ENCODE measurements at places on chromosomes 2 and 18. TPM values are rescaled to one million over a fixed set of nuclear protein-coding genes. Genes with fewer than 3 reads are reported as not detected.

GREB1 gene
- 2.3 TPM for total RNA-seq

CD8B2 gene
- 0.21 TPM for total RNA-seq

RTP5 gene
- total RNA-seq = not detected

- no peak for DNase-seq
Observed at GRCh38 chr18:12324991-12325725, 17.1 kb downstream of the TUBB6 start.

ASIC4 gene
- 0.53 TPM for total RNA-seq

- DNase-seq = no peak
Observed at GRCh38 chr2:27152796-27153464, 4.1 kb downstream of the TCF23 start.

GRCh38 chr18:61852496-61852895 lies 40.3 kb downstream of the RNF152 start:
- no peak for DNase-seq

ASB18 gene
- total RNA-seq = not detected

FTCDNL1 gene
- 3.7 TPM for total RNA-seq

DNA sequence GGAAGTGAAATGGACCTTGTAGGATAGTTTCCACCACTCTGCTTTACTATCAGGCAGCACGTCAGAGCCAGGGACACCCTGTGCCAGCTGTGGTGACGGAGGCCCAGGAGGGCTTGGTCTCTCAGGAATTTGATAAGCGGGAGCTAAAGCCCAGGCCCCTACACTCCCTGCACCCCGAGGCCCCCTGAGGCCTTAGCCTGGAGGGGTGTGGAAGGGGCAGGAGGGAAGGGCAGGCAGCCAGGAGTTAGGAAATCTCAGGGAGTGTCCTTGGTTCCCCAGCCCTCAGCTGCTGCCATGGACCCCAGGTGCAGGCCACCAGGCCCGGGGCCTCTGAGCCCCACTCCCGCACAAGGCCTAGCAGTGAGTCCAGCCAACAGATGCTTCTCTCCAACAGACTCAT lies 38.2 kb downstream of the PDIA6 start:
- no peak for DNase-seq

DNA sequence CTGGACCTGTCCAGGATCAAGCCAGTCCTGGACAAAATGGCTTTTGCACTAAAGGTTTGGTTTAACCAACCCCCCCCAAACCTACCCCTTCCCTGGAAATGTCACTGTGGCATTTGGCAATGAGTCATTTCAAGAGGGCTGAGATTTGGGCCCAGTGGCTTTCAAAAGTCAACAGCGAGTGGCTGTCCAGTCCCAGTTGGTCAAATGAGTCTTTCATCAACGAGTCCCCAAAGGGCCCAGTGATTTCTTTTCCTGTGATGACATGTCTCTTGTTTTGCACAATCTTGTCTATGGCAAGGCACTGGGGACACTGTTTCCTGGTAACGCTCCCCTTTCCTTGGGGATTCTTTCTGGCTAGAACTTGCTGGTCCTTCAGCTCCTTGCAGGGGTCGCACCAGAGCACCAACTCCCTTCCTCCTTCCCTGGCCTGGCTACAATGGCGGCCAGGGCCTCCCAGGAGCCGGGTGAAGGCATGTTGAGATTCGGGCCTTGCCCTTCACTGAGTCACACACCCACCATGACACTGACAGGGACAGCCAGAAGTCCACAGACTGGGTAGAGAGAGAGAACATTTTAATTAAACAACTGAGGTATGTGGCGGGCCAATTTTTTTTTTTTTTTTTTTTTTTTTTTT lies 87.2 kb downstream of the SMAD7 start:
- DNase-seq = peak; percentile 28

EPC2 gene
- total RNA-seq = 36.8 TPM

GRCh38 chr18:26487437-26487836 lies 60.9 kb downstream of the KCTD1 start:
- DNase-seq = no peak

DNA sequence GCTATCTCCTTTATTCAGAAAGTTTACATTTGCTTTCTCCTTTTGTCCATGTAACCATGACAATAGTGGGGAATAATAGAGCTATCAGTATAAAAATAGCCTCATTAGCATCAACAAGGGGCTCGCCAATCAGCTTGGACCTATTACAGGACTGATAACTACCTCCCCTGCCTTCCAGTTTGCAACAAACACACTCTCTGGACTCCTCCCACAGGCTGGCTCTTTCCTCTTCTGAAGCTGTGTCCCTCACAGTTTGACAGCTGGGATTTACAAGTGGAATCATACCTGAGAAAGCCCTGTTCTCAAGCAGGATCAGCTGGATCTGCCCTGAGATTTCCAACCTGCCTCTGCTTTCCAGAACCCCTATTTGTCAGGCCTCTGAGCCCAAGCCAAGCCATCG lies 162.5 kb downstream of the GRB14 start:
- no peak for DNase-seq

GRCh38 chr2:5940596-5941535 lies 248.7 kb downstream of the SOX11 start:
- DNase-seq = no peak

EPB41L5 gene
- total RNA-seq = 93.7 TPM

- no peak for DNase-seq
Observed at GRCh38 chr2:42696987-42697386, 66.9 kb downstream of the OXER1 start.

All from lower lobe of right lung (tissue), 2 donors.